AG08396 (cell line): ENCODE measurements at places on chromosomes 13 and 19.
A peak's percentile ranks its signal among the peaks of the same experiment; 100 is the strongest.

DNA sequence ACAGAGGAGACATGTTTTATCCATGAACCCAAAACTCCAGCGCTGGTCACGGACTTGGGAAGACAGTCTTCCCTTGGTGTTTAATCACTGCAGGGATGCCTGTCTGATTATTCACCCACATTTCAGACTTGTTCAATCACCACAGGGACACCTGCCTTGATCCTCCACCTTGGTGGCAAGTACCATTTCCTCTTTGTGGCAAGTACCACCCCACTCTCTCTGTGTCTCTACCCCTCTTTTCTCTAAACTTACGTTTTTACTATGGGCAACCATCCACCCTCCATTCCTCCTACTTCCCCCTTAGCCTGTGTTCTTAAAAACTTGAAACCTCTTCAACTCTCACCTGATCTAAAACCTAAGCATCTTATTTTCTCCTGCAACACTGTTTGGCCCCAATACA, 16.8 kb downstream of the ZNF83 start:
- DNase-seq = no peak

- peak; percentile 6 for DNase-seq
Measured at GRCh38 chr19:19304186-19304965, 15.9 kb downstream of the SUGP1 start.

- no peak for DNase-seq
Measured at GRCh38 chr19:17170538-17171297, 44.4 kb upstream of the USE1 start.

- DNase-seq = no peak
Measured at GRCh38 chr19:38073841-38074685, 150.0 kb downstream of the DPF1 start.

GRCh38 chr13:88112526-88112925, 441.4 kb downstream of the SLITRK5 start:
- DNase-seq = no peak

DNA sequence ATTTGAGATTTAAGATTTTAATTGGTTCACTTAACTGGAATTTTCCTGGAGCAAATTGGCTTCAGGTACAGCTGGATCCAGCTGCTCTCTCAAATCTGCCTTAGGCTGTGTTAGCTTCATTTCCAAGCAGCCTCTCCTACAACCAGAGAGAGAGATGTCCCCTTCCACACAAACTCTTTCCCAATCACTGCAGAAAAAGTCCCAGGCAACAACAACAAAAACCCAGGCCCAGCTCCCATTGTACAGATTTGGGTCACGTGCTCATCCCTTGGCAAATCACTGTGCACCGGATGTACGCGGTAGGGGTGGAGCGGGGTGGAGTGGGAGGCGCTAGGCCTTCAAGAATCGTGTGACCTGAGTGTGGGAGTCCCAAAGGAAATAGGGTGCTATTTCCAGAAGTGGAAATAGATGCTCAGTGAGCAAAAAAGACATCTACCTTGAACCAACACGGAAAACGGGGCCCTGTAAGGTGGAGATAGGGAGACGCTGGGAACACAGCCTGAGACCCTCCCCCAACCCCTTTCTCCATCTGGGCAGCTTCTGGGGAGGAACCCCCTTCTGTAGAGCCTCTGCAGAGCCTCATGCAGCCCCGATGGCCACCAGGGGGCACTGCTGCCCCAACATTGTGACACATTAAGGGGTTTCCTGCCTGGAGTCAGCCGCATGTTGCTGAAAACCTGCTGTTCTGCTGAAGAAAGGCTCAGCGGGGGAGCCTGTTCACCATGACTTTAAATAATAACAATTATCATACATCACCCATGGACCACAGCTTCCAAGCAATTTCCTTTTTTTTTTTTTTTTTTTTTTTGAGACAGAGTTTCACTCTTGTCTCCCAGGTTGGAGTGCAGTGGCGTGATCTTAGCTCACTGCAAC, 25.4 kb downstream of the HPN start:
- peak; percentile 89 for DNase-seq

- no peak for DNase-seq
Measured at GRCh38 chr13:24680258-24680920, at the start of gene ATP12A. Gene ATP12A (plus strand): TSS chr13:24680408. CDS start chr13:24680744, 336 bp downstream.

DNA sequence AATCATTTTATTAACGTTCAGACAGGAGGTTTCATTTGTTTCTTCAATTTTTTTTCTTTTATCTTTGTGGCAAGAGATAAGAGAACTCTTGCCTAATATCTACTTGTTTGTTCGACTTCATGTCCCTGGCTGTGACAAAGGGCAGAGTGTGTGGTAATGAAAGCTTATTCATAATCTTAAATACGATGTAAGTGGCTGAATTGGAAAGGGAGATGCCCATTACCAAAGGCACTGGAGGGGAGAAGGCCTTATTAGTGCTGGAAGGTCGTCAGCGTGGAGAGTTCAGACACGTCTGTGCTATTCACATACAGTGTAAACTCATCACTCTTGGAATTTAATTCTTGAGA, 54.0 kb downstream of the RFC3 start:
- no peak for DNase-seq

DNA sequence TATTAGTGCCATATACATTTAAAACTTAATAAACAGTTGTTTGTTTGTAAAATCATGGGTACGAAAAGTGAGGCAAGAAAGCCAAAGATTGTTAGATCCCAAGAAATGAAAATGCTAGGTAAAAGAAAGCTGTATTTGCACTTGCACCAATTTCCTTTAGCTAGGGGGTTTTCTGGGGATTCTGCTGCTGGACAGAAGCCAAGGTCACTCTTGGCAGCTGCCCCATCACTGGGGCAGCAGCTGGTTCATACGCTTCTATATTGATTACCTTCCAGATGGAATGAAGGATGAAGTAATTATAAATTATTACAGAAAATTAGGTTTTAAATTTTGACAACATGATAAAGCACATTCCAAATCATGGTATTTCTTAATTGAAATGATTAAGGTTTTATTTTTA, 127.4 kb downstream of the SLITRK5 start:
- DNase-seq = no peak

- DNase-seq = peak; percentile 86
Measured at GRCh38 chr13:36297366-36298338, at the start of gene CCDC169. Gene CCDC169 (minus strand): TSS chr13:36297814. CDS start chr13:36297719, 95 bp downstream.

DNA sequence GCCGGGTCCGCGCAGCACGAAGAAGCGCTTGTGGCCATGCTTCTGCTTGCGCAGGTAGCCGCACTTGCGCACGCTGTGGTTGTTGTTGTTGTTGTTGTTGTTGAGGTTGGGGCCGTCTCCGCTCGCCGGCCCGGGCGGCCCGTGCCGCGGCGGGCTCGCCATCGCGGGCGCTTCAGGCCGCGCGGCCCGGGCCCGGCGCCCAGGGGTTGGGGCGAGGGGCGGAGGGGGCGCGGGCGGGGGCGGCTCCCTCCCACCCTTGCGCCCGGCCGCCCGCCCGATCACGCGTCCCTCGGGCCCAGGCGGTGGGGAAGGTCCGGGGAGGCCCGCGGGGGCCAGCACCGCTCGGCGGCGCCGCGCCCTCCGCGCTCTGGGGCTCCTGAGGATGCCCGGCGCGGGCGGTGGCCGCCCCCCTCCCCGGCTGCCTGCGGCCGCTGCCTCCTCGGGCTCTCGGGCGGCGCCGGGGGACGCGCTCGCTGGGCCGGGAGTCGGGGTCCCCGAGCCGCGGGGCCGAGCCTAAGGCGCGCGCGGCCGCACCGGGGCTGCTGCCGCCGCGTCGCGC, 412 bp downstream of the IRS2 start:
- DNase-seq = peak; percentile 65

DNA sequence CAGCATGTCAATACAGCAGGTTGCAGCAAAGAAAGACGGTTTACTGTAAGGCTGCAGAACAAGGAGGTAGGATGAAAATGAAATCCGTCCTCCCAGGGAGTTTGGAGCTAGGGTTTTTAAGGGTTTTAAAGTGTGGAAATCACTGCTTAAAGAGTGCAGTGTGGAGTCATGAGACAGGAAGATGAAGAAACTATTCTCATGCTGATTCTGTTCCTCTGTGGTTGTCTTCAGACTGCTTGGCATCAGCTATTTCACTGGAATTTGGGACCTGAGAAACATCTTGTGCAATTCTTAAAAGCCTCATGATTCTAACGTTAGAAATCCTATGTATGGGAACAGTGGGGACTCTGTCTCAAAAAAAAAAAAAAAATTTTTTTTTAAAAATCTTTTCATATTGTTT, 11.4 kb downstream of the ZNF331 start:
- DNase-seq = peak; percentile 34

DNA sequence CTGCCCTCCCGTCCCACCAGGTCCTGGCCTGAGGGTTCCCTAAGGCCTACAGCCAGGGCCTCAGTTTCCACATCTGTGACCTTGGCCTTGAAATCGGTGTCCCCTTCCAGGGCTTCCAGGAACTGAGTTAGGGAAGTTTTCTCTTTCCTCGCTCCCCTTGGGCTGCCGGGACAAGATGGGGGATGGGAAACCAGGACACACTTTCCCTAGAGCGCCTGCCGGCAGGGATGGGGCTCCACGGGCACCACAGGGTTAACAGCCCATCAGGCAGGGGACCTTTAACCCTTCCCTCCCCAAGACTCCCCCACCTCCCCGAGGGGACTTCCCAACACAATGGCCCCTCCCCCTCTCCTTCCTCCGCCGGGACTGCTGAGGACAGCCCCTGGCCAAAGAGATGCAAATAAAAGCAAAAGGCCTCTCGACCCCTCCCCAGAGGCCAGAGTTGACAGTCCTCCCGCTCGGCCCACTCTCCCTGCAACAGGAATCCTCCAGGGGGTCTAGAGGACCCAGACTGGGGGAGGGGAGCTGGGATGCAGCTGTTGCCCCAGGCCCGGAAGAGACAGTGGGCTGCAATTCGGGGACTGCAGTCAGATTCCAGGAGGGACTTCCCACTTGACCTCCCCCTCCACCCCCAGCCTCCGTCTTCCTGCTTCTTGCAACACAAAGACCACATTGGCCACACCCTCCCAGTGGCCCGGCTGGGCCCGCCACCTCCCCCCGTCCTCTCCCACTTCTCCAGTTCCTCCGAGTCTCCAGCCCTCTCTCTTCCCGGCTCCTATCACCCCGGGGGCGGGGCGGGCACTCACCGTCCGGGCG, 3.4 kb downstream of the BBC3 start:
- DNase-seq = peak; percentile 88

- DNase-seq = no peak
Measured at GRCh38 chr19:36150586-36150985, 1.7 kb downstream of the COX7A1 start.

- DNase-seq = peak; percentile 73
Measured at GRCh38 chr19:10580979-10581631, 6.0 kb downstream of the AP1M2 start.

DNA sequence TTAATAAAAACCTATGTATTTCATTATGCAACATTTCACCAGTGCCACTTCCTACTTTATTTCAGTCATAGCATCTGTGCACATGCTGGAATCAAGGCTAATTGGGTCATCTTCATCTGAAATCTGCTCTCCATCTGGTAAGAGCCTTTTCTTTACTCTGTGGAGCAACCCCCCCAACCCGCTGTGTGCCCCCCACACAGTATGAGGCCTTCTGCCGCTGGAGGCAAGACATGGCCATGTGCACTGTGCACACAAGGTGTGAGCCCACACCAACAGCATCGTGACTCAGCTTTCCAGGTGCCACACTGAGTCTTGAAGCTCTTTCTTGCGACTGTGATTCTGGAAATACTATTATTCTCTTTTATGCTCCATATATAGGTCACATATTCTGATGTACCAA, 471.0 kb downstream of the TBC1D4 start:
- no peak for DNase-seq

DNA sequence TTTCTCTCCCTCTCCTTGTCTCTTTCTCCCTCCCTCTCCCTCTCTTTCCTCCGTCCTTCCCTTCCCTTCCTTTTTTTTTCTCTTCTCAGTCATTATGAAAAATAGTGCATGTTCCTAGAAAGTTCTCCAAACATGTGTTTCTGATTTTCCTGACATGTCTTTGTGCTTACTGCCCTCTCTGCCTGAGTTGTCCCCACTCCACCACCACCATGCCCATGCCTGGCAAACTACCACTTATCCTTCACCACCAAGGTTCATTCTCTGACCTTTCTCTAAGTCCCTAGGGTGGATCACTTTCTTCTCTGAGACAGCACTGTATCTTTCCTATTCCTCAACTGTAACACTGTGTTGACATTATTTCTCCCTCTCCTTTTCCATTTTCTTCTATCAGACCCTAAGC, 98.2 kb downstream of the LACC1 start:
- no peak for DNase-seq

- peak; percentile 26 for DNase-seq
Measured at GRCh38 chr19:2469102-2469914, 6.6 kb upstream of the GADD45B start.

GRCh38 chr13:113178070-113178895, 19.8 kb downstream of the PROZ start:
- DNase-seq = peak; percentile 92

- peak; percentile 49 for DNase-seq
Measured at GRCh38 chr13:50518781-50519201, 324.7 kb downstream of the DLEU7 start.

DNA sequence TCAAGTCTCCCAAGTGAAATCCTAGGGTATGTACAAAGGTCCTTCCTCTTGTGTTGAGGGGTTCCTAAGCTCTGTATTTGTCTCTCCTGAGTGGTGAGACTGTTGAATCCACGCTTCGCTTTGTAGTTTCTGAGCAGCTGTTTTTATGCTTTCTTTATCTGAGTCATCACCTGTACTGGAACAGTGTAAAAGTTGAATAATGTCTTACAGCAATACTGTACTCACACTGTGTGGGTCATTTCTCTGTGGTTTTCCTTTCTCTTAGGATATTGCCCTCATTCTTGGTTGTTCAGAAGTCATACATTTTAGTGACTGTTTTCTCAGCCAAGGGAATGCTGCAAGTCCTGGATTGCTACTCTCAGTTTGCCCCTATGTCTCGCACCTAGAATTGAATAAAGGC, 1596.6 kb downstream of the SLITRK5 start:
- DNase-seq = no peak

DNA sequence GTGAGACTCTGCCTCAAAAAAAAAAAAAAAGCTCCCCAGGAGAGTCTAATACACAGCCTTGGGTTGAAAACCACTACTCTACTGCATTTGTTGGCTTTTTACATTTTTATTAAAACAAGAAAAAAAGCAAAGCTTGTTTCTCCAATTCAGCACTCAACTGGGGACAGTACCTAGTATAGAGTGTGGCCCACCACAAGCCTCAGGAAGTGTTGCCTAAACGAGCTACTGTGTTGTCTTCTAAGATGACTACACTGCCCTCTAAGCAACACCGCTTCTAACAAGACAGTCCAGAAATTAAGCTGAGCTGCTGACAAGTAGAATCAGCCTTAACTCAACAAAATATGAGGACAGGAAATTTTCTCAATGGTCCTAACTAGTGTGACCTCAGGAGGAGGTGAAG, 522.2 kb downstream of the FGF9 start:
- no peak for DNase-seq

- no peak for DNase-seq
Measured at GRCh38 chr13:75764926-75765310, 128.8 kb downstream of the LMO7 start.
